ENCODE measurements at places on chromosomes 7 and 10.

- DNase-seq: no peak
Observed at GRCh38 chr7:15922002-15922401, 235.5 kb upstream of the MEOX2 start.

DNA sequence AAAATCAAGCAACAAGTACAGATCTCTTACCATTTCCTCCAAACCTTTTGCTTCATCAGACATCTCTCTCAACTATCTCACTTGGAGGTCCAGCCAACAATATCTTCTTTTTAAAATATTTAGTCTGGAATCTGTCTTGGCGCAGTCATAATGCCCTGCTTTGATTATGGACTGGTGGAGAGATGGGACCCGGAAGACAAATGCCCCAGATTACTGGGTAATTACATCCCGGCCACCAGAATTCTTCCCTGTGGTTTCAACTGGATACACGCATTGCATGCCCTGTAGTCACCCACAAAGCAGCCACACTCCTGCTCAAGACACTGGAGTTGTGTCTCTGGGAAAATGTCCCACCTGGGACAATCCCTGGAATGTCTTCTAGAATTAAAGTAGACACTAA, 65.5 kb downstream of the BPGM start:
- DNase-seq: no peak

- DNase-seq: no peak
Observed at GRCh38 chr7:36245684-36246299, 92.7 kb downstream of the EEPD1 start.

DNA sequence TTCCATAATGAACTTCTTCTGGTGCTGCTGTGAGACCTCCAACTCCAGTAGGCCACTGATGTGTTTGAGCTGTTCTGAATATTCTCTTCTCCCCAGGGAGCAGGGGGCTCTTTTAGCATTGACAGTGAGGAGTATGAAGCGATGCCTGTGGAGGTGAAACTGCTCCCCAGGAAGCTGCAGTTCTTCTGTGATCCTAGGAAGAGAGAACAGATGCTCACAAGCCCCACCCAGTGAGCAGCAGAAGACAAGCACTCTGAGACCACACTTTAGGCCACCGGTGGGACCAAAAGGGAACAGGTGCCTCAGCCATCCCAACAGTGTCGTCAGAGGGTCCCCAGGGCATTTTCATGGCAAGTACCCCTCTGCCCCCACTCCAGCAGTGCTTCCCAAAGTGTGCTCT, 49.3 kb downstream of the DENND11 start:
- no peak for DNase-seq

- DNase-seq: no peak
Observed at GRCh38 chr10:120422457-120422856, 34.6 kb upstream of the PLPP4 start.

DNA sequence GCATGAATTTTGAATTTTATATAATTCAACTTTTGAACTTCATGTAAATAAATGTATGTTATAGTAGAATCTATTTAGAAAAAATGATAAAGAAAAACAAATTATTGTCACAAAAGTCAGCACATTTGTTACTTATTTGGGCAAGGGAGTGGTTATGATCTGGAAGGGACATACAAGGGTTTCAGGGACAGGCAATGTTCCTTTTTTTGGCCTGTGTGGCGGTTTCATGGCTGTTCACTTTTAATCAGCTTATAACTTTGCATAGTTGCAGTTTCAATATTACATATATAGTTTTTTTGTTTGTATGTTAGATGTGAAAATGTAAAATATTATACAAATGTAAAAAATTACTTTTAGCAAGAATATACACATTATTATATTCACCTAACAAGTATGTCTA, 256.2 kb downstream of the PCLO start:
- no peak for DNase-seq

DNA sequence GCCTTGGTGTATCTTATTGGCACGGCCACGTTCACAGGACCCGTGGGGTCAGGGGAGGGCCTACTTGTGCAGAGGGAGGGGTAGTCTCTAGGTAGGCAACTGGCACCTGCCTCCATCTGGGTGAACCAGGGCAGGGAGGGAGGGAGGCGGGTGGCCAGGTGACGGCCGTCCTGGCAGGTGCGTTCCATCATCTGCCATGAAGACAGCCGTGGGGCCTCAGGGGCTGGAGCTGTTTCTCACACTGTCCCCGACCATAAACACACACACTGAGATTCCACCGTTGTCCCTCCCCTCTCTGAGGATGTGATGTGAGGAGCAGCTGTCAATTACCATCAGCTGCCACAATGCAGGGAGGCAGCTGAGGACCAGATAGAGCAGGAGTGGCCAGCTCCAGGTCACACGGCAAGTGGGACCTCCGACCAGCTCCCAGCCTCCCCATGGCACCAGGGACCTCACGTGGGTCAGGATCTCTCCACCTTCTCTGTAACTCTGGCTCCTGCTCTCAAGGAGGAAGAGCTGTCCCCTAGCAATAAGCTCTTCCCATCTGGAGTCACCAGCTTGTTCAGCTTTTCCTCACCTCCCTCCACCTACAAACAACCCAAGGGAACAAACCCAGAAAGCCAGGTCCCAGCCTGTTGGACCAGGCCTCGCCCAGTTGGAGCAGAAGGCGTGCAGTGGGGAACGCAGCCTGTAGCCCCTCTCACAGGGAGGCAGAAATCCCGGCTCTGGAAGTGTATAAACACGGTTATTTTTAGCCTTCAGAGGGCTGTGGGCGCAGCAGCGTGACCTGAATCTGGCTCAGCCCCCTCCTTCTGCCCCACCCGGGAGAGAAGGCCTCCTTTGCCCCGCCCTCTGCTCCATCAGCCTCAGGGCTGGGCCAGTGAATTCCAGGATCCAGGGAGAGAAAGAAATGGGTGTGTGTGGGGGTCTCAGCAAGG, 33.1 kb downstream of the ZMIZ1 start:
- no peak for DNase-seq

GRCh38 chr7:13945670-13946069, 43.8 kb downstream of the ETV1 start:
- DNase-seq: no peak

DNA sequence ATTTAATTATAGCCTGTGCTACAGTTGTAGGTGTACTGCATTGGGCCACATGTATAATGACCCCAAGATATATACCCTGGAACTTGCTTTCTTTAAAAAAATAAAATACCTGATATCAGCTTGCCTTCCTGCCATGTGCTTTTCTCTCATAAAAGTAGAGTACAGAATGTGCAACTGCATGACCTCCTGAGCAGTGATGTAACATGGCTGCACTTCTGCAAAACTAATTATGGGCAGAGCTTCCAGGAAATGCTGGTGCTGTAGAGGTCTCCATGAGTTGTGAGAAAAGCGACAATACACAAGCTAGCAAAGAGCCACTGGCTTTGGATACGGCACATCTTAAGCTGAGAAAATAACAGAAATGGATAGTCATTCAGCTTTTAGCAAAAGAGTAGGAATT, 6.5 kb upstream of the ERLIN1 start:
- DNase-seq: no peak

DNA sequence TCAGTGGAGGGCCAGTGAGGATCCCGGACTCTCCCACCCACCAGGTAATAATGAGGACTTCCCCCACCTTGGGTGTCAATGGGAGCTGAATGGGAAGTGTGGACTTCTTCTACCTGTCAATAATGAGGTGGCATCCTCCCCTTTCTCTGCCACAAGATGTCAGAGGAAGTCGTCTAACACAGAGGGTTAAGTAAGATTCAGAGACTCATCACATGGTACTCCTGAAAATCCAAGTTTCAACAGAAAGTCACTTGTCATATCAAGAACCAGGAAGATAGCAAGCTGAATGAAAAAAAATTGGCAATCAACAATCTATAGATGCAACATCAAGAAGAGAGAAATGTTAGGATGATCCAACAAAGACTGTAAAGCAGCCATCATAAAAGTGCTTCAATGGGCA, 150.9 kb upstream of the SVIL start:
- DNase-seq: no peak

DNA sequence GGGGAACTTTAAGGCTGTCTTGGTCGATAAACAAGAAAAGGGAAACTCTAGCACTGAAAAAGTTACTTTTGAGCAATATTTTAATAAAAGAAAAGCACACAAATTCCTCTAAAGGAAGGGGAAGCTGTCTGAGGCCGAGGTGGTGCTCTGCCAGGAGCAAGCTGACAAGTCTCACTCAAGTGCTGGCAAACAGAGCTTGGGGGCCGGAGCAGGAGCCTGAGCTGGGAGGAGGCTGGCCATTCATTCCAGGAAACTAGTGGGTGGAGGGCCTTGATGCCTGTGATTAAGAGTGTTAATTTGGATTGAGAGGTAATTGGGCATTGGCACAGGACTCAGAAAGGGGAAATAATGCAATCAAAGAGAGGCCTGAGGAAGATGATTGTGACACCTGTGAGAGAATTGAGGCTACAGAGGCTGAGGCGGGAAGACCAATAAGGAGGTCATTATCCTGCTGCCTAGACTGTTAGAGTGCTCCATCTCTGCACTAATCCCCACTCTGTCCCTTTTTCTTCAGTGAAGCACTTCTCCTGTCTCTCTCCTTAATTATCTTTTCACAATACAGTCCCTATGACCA, 154.9 kb upstream of the COL1A2 start:
- DNase-seq: no peak

- no peak for DNase-seq
Observed at GRCh38 chr10:98260752-98261151, 7.2 kb downstream of the LOXL4 start.

GRCh38 chr10:844552-844951, 87.0 kb downstream of the LARP4B start:
- no peak for DNase-seq

- DNase-seq: no peak
Observed at GRCh38 chr7:111787741-111788140, 225.4 kb upstream of the IMMP2L start.

DNA sequence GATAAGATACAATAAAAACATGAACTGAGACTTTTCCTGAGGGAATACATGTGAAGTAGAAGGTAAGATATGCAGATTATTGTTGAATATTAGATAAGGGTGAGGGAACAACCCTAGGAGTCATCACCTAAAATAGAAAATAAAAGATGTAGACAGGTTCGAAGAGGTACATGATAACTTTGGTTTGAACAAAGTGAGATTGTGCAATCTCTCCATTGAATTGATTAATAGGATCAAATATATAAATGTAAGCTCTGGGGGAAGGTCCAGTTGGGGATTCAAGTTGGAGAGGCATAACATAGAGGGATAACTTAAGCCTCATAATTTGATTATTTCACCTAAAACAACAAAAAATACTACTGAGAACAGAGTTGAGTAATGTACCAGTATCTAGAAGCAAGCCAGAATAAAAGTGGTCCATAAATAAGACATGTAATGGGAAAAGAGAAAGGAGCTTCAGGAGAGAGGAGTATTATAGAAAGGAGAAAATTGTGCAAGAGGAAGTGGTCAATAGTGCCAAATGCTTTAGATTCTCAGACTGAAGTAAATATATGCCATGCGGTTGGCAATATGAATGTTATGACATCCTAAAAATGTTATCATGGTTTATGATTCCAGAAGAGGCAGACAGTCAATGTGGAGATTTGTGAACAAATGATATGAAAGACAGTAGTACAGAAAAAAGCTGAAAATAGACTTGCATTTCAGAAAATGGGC, 282.3 kb upstream of the CHRM2 start:
- DNase-seq: no peak

DNA sequence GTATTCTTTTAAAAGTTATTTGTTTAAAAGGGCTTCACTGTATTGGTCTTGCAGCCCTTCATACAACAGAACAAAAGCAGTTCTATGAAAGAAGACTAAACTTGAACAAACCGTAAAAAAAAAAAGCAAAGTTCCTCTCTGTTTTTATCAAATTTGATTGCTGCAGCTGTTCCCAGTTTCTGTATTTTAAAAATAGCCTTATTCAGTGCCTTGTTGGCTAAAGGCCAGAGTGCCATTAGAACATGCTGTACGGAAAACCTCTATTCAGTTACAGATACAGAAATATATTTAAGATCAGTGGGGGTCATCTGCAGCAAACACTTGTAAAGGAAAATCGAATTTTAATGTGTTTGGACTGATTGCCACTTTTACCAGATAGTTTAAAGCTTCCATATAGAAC, 207.8 kb upstream of the ETV1 start:
- no peak for DNase-seq

DNA sequence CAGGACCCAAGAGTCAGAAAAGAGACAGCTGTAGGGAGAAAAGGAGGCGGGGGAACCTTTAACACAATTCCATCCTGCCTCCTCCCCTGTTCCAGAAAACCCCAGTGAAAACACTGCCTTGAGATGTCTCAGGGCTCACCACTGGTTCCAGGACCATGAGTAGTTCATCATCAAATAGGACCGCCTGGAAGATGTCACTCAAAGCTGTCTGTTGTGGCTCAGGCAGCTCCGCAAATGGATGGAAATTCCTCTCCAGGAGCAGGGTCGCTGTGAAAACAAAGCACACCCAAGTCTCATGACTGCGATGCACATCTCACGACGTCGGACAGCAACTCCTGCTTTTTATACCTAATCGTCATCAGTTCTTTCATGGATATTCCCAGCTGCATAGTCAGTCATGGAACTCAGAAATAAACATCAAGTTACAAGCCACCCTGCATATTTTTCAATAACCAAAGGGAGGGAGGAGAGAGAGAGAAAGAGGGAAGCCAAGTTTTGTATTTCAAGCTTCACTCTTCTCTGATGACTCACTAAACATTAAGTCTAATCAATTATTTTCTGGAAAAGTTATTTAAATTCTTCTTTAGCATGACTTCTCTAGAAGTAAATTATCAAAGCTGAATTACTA, 49.2 kb downstream of the GSDME start:
- no peak for DNase-seq

DNA sequence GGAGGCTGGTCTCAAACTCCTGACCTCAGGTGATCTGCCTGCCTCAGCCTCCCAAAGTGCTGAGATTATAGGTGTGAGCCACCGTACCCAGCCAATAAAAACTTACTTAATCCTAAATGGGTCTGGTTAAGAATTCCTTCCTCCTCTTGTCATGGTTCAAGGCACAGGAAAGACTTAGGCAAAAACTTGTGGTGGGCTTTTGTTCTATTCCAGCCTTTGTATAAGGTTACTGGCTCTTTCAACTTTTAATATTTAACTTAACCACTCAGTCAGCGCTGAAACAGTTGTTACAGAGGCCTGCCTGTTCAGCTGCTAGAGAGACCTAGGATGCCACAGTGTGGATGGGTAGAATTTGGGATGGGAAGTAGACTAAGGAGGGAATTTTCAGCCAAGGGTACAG, 28.1 kb upstream of the GARS1 start:
- DNase-seq: no peak

DNA sequence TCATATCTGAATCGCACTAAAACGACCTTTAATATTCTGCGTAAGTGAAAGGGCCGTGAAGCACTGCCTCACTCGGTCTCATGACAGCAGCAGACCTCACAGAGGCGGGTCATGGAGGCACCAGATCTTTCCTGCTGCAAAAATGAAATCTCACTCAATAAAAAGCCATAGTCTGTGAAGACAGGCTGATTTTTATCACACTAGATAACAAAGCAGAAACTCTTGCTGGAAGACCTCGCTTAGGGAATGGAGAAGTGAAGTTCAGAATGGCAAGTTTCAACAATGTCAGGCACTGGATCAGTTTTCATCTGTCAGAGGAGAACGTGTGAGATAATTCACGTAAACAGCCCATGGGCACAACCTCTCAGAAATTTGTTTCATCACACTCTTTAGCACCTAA, 8.0 kb downstream of the SEPHS1 start:
- DNase-seq: no peak
